ENCODE measurements at places on chromosomes 2 and 18.

DNA sequence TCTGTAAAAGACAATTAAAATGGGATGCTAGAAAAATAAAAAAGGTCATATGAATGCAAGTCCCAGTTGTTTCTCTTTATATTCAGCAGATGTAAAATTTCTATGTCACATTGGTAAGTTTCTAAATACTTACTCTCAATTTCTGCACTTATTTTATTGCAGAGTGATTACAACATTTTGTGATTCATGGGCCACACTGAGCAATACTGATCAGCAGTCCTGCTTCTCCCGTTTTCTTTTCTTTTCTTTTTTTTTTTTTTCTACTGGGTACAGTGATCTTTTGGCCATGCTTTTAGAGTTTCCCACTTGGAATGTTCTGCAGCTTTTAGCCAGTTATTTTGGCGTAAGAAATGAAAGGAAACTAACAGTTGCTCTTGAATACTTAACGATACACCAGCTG is 38.8 kb downstream of the LIMS1 start:
- peak; percentile 88 for DNase-seq

GRCh38 chr2:218927422-218927821 is 32.0 kb upstream of the CDK5R2 start:
- no peak for DNase-seq

DNA sequence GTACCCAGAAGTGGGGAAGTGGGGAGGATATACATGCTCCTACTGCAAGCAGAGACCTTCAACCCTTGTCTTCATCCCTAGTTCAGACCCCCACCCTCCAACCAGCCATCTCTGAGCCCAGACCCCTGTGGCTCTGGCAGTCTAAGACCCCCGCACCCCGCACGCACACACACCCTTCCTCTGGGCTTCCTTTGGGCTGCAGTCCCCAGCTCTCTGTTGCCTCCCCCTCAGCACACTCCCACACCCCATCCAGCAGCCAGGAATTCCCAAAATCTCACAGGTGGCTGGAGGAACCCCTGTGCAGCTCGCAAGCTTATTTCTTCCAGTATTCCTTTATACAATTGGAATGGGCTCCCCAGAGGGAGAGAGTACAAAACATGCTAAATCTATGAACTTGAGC is 13.9 kb upstream of the GYPC start:
- DNase-seq, result no peak

DNA sequence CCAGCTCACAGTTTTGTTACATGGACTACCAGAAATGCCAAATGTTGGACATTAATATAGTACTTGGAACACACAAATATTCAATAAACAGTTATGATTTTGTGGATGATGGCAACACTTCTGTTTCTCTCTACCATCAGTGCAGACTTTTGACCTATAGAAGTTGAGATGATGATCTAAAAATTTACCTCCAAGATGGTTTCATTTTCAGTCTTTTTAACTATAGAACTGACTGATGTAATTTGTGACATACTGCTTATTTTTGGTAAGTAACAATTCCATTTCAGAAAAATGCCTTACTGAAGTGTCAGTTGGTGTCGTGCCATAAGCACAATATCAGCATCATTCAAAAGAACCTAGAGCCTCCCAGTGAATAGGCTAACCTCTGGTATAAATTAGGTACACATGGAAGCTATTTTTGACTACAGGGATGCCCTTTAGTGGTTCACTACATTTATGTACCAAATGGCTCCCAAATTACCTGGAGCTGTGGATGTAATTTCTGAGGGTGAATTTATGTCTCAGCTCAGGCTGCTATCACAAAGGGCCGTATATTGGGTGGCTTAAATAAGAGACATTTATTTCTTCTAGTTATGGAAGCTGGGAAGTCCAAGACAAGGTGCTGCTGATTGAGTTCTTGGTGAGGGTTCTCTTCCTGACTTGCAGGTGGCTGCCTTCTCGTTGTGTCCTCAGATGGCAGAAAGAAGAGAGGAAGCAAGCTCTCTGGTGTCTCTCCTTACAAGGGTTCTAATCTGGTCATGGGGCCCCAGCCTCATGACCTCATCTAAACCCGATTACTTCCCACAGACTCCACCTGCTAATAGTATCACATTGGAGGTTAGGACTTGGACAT is 66.5 kb downstream of the ALPK2 start:
- DNase-seq, result no peak

DNA sequence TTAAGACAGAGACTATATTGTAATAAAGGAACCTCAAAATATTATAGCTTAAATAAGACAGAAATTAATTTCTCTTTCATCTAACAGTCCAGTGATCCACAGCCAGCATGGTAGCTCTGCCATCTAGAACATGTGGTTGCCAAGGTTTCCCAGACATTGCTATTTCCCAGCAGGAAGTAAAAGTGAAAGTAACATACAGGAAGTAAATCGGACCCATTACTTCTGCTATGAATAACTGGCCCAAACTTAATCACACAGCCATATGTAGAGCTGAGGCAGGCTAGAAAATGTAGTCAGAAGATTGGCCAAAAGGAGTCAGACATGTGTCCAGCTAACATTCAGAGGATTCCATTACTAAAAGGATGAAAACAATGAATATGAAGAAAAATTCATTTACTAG is 71.0 kb downstream of the NOL4 start:
- DNase-seq, result peak; percentile 22

- peak; percentile 99 for DNase-seq
Measured at GRCh38 chr2:189276277-189276676, 96.7 kb upstream of the COL5A2 start.

DNA sequence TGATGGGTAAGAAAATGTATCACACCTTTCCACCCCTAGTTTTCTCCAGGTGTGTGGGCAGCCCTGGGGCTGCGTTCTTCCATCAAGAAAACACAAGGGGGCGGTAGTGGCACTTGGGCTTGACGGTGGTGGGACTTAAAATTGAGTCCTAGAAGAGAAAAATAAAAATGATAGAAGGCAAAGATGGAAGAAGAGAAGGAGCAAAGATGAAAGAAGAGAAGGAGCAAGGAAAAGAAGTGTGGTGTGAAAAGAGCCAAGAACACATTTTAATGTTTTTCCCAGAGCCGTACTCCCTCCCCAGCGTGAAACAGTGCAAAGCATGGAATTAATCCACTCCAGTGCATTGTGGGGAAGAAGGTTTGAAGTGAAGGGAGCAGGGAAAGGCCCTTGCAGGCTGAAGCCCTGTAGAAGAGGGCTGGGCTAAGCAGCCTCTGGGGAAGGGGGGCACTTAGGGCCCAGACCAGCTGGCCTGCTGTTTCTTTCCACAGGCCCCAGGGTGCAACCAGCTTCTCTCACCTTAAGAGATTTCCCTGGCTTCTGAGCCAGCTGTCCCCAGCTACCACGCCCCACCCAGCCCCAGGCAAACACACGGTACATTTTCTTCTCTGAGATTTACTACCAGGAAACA is 256.8 kb downstream of the RNF152 start:
- peak; percentile 65 for DNase-seq

DNA sequence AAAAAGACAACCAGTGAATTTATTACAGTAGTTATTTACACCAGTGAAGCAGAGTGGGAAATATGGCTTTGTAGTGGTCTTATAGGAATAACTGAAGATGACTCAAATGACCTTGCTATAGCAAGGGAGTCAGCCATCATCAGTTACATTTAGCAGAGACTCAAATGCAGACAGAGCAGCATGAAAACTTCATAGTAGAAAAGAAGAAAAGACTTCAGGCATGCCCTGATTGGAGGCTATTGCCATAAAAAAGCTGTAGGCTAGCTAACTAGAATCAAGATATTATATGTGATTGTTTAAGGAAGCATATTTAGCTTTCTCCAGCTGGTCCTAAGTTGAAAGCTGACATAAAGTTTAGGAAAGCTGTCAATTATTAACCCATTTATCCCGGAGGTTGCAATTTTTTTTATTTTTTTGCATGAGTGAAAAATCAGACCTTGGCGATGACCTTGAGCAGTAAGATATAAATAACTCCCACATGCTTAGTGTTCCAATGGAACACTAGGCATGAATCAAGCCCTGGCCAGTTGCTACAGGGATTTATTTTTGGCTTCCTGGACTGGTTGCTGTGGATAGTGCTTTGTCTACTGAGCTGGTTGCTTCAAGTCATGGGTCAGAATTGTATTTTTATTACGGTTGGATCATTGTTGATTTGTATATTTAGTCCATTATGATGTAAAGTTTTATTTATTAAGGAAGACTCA is 675.6 kb upstream of the VRK2 start:
- peak; percentile 6 for DNase-seq

GRCh38 chr2:177143444-177143843 is 69.2 kb upstream of the HNRNPA3 start:
- peak; percentile 63 for DNase-seq

- no peak for DNase-seq
Measured at GRCh38 chr2:46383784-46384456, 86.7 kb downstream of the EPAS1 start.

DNA sequence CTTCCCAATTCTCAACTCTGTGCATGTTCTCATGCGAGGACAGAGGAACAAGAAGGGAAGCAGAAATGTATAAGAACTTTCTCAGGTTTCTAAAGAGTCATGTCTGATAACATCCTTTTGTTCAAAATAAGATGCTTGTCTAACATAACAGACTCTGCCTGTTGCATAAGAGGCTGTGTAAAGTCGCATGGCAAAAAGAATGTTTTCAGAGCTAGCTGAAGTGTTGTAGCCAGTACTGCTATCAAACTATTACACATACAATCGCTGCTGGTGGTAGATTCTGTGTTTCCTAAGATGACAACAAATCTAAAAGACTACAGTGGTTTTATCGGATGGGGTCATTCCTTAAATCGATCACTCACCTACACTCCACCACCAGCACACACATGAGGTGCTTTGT is 487.5 kb downstream of the IRS1 start:
- no peak for DNase-seq

DNA sequence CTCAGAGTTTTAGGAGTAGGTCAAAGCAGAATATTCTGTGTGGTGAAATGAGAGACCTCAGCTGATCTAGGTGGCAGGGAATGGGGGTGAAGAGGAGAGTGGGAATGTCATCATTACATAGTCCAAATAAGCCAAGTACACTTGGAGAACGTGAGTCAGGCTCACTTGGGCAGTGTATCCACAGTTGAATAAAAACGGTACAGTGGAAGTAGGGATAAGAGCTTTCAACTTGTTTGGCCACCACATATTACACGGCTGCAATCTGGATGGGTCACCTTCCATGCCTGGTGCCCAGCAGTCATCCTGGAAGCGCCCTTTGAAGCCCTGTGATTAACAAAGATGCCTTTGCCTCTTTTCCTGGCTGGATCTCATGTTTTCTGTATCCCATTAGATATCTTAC is 28.6 kb downstream of the MIB1 start:
- no peak for DNase-seq

GRCh38 chr2:167607211-167607610 is 640.2 kb downstream of the STK39 start:
- DNase-seq, result no peak

- no peak for DNase-seq
Measured at GRCh38 chr18:37511721-37512298, 53.8 kb downstream of the CELF4 start.

DNA sequence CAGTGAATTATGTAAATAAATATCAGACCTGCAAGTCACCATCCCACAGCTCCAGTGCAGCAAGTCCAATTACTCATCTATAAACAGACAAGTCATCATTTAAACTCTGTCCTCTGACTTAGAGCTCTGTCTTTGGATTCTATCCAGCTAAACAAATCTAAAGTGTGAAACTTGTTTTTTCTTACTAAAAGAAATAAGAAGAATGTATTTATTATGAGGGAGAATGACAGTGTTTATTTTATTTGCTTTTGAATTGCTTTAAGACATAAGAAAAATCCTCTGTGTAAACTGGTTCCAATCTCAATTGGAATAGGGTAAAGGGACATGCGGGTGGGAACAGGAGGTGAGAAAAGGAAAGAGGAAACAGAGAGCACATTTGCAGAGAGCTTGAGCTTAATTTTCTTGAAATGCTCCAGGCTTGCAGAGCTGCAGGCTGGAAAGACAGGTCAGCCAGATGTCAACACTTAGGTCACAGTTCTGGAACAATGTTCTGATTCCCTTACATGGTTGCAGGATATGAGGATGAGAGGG is 355.8 kb downstream of the MEIS1 start:
- DNase-seq, result peak; percentile 59

Data from fibroblast of skin of scalp (primary cell).